ENCODE measurements at places on chromosomes 6 and 20. TPM values are rescaled to one million over a fixed set of nuclear protein-coding genes. Genes with fewer than 3 reads are reported as not detected.
A peak's percentile ranks its signal among the peaks of the same experiment; 100 is the strongest.

- DNase-seq: peak; percentile 74
Measured at GRCh38 chr6:132060591-132060990, 109.4 kb upstream of the CCN2 start.

DNA sequence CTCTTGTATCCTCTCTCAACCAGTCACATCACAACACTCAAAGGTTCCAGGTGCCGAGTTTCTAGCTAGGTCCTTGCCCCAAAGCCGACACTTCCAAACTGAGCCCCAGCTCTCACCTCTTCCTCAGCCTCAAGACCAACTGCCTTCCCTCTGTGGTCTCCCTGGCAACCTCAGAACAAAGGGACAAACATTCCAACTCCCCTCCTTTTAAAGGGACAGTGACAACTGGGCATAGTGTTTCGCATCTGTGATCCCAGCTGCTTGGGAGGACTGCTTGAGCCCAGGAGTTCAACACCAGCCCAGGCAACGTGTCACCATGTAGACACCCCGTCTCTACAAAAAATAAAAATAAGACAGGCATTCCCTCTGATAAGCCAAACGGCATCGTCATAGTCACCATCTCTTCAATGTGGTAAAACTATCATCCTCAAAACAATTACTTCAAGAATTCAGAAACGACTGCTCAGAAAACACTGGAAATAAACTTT is 11.3 kb downstream of the DIDO1 start:
- DNase-seq: peak; percentile 84

- no peak for DNase-seq
Measured at GRCh38 chr6:34142061-34142998, 3.6 kb downstream of the GRM4 start.

The GJA10 gene
- not detected for total RNA-seq

- peak; percentile 38 for DNase-seq
Measured at GRCh38 chr20:36098364-36098763, 56.2 kb upstream of the EPB41L1 start.

DNA sequence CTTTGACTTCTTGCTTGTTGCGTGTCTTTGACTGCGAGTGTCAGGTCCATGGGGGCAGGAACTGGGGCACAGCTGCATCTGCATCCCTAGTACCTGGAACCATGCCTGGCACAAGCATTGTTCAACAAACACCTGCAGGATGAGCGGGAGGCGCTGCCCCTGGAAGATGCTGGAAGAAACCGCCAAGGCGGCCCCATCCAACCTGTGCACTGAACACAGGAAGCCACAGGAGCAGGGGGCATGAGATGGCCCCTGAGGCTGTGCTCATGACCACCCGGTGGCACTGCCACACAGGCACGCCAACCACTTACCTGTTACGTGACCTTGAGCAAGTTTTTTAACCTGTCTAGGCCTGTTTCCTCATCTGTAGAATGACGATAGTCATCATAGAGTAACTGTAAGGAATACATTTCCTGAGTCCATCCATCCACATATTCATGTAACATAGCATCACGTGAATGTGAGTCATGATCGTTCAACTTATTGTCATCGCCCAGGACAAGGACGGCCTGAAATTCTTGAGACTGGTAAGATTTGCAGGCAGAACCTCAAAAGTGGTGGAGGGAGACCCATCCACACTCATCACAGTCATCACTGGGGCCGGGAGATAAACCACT is 374.2 kb downstream of the PREX1 start:
- DNase-seq: no peak
